ENCODE measurements at places on chromosomes 5 and 9.

GRCh38 chr9:14412775-14413174 is 98.8 kb upstream of the NFIB start:
- DNase-seq = no peak

DNA sequence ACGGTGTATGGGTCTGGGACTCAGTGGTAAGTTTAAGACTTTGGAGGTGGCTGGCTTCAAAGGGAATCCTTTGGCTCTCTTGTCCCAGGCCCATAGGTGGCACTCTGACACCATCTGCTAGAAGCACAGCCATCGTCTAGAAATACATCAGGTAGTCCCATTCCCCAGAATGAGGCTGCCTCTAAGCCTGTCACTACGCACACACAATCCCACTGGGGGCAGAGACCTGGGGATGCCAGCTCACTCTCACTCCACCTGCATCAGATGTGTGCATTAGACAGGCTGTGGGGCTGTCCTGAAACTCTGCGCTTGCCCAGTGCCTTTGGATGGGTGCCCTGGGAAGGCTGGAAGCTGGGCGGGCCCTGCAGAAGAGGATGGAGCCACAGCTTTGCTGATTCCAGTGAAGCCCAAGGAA is 127.5 kb upstream of the PANK3 start:
- peak; percentile 49 for DNase-seq

- DNase-seq = no peak
Measured at GRCh38 chr9:9016597-9016996, 1217.0 kb upstream of the DMAC1 start.

- no peak for DNase-seq
Measured at GRCh38 chr5:362189-362588, 40.7 kb downstream of the AHRR start.

- no peak for DNase-seq
Measured at GRCh38 chr5:133797167-133797566, 171.3 kb downstream of the C5orf15 start.

DNA sequence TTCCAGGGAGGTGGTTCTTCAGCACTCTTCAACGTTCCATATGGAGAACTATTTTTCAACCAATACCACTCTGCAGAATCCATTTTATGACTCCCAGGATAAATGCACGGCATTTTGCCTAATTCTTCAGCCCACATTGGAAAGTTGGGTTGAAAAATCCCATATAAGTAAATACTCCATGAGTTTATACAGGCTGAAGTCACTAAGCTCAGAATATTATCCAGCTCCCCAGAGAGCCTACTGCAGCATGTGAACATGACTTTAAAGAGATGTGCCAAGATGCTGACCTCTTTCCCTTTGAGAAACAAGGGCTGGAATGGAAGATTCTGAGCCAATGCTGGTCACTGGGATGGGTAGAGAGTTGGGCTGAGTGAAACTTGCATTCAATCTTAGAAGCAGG is 111.9 kb upstream of the SLIT3 start:
- DNase-seq = no peak

- DNase-seq = no peak
Measured at GRCh38 chr5:84673785-84674184, 289.1 kb upstream of the EDIL3 start.

DNA sequence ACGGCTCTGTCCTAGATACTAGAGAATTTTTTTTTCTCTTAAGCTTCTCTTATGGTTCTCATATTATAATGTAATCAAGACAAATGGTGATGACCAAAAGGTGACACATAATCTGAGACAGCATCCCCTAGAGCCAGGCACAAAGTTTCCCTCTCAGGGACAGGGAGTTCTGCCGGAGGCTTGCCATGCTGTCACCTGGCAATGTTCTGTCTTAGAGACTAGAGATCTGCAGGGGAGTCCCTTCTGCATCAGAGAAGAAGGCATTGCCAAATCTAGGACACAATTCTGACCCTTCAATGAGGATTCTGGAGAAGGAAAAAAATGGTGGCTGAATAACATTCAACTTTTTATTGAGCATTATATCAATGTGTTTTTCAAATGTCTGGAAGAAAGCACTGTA is 261.2 kb upstream of the TRPC7 start:
- no peak for DNase-seq

- no peak for DNase-seq
Measured at GRCh38 chr5:112245656-112246055, 173.4 kb downstream of the EPB41L4A start.

DNA sequence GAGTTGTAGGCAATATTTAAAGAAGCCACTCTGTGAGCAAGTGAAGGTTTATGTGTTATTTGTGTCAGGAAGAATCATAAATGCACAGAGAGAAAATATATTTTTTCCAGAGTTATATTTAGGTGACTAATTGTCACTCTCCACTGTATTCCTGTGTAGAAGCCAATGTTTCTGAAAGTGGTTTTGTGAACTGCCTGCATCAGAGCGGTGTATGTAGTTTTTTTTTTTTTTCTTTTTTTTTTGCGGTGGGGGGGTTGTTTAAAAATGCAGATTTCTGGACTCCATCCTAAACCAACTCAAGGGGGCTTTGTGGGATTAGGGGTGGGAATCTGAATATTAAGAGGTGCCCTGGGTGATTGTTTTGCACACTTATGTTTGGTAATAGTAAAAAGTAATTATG is 103.4 kb downstream of the GDNF start:
- DNase-seq = no peak

DNA sequence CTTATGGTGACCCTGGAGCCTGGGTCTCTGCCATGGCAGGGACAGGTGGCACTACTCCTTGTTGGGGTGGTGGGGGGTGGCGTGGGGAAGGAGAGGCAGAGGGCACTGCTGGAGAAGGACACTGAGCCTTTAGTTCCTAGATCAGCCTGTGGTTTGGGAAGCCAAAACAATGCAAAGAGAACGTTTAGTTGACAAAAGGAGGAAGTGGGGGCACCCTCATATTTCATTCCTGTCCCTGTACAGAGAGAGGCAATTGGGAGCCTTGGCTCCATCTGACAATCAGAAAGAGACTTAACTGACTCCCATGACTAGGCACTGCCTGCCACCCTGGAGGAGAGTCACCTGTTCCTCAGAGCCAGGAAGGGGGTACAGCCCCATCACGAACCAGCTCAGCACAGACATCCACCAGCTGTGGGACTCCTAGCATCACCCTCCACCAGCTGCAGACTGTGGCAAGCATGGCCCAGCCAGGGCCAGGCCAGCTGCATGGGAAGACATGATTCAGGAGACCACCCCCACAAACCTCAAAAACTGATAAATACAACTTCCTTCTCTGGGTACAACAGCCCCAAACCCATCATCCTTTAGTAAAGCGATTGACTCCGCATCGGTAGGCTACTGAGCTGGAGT is 257.5 kb downstream of the HSPA4 start:
- DNase-seq = no peak

GRCh38 chr5:62791059-62791458 is 212.4 kb downstream of the LRRC70 start:
- DNase-seq = peak; percentile 36

GRCh38 chr5:98458004-98458403 is 315.5 kb upstream of the RGMB start:
- DNase-seq = peak; percentile 18

GRCh38 chr9:98144076-98144475 is 25.1 kb upstream of the TRIM14 start:
- DNase-seq = no peak

DNA sequence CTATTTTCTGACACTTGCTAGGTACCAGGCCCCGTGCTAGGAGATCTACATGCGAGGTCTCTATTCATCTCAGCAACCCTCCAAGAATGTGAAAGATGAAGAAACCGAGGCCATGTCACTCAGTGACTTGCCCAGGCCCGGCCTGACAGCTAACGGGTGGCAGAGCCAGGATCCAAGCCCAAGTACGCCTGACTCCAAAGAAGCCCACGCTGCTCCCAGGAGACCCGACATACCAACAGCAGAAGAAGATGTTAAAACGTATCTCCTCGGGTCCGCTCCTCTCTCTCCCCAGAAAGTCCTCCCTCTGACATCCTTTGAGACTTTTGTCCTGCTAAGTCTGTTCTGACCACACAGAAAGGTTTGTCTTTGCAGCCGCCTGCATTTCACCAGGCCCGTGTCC is 65.2 kb downstream of the CRB2 start:
- no peak for DNase-seq

DNA sequence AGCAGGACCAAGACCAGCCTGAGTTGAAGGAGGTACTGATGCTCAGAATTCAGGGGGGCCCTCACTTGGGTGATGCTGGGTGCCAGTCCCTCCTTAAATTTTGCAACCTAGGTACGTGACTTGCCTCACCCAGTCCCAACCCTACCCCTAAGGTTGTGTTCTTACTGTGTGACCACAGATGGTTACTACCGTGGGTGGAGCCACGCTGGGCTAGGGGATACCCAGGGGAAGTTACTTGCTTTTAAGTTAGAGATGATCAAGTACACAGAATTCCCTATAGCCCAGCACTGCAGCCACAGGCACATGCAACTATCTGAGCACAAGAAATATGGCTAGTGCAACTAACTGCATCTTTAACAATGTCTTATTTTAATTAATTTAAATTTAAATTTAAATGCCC is 32.9 kb downstream of the NXNL2 start:
- no peak for DNase-seq

DNA sequence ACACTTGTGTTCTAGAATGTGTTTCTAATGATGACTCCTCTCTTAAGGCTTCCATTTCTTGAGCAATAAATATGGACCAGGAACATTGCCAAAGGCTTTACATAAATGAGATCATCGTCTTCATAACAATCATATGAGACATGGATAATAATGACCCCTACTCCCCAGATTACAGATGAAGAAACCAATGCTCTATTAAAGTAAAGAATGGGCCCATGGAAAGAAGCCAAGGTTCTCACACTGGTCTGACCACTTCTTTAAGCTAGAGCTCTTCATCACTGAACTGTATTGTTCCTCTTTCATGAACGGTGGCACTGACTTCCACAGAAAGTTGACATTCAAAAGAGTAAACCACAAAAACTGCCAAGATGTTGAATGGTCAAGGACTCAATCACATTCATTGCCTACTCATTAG is 65.3 kb downstream of the MARCHF3 start:
- DNase-seq = peak; percentile 13

GRCh38 chr9:122124528-122124927 is 31.4 kb upstream of the TTLL11 start:
- no peak for DNase-seq

DNA sequence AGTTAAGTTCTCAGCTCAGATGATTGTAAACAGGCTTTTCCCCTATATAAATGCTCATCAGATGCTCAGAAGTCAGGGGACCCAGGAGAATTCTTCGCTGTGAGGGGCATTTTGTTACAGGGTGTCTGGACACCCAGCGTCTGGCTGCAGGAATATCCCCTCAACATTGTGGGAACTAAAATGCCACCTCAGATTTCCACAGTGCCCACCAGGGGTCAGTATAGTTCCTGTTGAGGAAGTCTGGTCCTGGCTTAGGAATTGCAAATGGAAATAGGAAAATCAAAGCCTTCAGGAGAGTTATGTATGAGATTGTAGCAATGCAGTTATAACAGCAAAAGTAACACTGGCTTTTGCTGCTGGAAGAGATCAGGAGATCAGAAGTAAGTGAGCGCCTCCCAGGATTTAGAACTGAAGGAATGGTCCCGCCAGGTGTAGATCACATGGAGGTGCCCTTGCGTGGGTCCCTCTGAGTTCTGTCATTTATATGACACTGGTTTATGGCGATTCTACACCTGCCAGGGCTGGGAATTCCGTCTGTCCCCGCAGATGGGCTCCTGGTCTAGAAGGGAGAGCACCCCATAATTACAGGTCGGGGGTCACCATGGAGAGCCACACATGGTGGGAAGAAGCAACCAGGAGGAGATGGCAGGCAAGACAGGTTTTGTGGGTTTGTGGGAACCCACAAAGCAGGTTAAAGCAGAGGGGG is 47.1 kb upstream of the CTSL start:
- peak; percentile 65 for DNase-seq

DNA sequence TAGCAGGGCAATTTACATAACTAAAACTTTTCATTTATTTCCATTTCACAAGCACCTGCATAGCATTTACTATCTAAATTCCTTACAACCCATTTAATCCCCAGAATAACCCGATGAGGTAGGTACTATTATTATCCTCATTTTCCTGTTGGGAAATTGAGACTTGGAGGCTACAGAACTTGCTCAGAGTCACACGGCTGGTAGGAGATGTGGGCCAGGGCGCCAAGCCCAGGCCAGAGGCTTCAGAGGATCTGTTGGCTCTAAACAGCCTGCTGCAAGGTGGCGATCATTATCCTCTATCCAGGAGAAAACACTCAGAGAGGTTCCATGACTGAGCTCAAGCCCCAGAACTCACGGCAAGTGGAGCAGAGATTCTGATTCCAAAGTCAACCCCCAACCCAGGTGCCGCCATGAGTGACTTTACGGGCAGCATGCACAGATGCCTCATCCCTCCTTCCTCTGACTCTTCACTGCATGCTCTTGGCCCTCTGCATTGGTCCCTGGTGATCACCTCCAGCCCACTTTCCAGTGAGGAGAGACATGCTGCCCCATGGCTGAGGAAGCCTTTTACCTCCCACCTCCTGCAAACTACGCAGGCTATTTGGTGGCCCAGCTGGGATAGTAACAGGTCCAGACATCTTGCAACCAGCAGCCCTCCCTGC is 168.4 kb upstream of the FSTL4 start:
- DNase-seq = no peak

GRCh38 chr9:16524823-16525222 is 345.6 kb downstream of the BNC2 start:
- DNase-seq = no peak

GRCh38 chr9:135282808-135283207 is 195.3 kb downstream of the OLFM1 start:
- DNase-seq = no peak

GRCh38 chr9:237141-237857 is 22.6 kb downstream of the DOCK8 start:
- no peak for DNase-seq

GRCh38 chr5:126446498-126447224 is 23.5 kb downstream of the GRAMD2B start:
- DNase-seq = peak; percentile 66
